COR-L47 (cell line): ENCODE measurements at places on chromosomes 5 and 9.

GRCh38 chr9:125966959-125967711 lies 220.0 kb downstream of the PBX3 start:
- DNase-seq = no peak

- DNase-seq = no peak
Measured at GRCh38 chr9:112140936-112141335, 34.2 kb downstream of the SUSD1 start.

- DNase-seq = no peak
Measured at GRCh38 chr9:38700695-38701094, 19.2 kb downstream of the FAM240B start.

DNA sequence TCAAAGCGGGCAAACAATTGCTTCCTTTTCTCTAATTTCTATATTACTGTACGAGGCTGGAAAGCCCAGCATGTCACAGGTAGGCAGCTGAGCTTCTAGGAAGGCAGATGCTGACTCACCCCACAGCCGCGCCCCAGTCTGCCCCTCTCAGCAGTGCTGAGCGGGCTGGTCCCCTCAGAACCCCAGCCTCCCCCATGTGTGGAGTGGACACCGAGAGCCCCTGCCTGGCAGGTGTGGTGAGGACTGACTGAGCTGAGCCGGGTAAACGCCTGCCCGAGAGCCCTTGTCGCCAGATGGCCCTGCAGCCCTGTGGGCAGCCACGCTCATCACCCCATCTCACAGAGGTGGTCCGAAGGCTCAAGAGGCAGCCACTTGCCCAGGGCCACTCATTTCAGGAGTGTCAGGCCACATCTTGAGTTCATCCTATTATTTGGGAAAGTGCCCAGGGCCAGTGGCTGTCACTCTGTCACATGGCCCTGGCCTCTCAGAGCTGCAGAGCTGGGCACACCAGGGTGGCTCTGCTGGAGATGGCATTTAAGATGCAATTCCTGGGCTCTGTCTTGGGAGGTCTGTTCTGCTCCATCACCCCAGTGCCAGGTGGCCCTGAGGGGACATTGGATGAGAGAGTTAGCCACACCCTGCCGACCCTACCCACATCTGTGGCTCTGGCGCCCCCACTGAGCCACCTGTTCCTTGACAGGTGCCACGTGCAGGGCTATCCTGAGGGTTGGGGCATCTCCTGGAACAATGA lies 12.4 kb downstream of the CARD19 start:
- no peak for DNase-seq

GRCh38 chr9:128899566-128900322 lies 17.8 kb downstream of the LRRC8A start:
- DNase-seq = no peak

DNA sequence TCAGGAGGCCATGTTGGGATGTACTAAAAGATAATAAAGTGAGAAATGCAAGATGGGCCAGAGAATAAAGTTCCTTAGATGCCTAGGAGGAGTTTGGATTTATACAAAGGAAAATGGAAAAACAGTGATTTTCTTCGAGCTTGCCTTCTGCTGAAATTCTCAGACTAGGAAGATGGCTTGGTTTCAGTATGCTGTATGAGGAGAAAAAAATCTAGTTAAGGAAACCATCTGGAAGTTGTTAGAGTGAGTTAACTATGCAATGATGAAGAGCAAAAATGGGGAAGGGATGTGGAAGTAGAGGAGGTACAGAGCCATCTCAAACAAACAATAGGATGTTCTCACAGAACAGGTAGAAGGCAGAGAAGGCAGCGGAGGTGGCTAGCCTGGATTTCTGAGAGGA lies 162.9 kb upstream of the FTMT start:
- DNase-seq = no peak

GRCh38 chr9:82052081-82052480 lies 63.5 kb downstream of the SPATA31D1 start:
- no peak for DNase-seq

GRCh38 chr5:168899264-168899663 lies 320.1 kb upstream of the PANK3 start:
- no peak for DNase-seq

GRCh38 chr9:109224751-109225150 lies 57.7 kb upstream of the FRRS1L start:
- DNase-seq = no peak

- DNase-seq = peak; percentile 33
Measured at GRCh38 chr9:124450241-124450924, at the start of gene ADGRD2. Gene ADGRD2, plus strand, starts transcription at chr9:124450451. Its CDS starts 1,216 bp downstream, at chr9:124451667.

GRCh38 chr9:10268531-10269485 lies 344.0 kb downstream of the PTPRD start:
- peak; percentile 67 for DNase-seq

GRCh38 chr9:13252852-13253251 lies 26.6 kb downstream of the MPDZ start:
- DNase-seq = no peak

DNA sequence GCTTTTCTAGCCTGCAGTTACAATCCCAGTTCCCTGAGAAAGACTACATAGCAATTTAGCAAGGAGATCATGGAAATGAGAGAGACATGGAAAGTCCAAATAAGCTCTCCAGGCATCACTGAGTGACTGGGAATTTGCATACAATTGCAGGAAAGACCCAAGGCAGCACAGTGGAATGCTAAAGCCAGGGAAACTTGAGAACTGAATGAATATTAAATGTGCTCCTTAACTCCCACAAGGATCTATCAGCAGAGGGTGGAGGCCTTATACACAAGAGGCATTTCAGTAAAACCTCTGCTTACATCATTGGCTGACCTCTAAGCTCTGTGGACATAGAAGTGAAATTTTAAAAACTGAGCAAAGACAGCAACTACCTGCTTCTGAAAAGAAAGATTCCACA lies 355.6 kb upstream of the DAB2 start:
- DNase-seq = no peak

- DNase-seq = no peak
Measured at GRCh38 chr5:124932791-124933600, 186.6 kb upstream of the ZNF608 start.

GRCh38 chr9:92292338-92293074 lies 991 bp downstream of the IARS1 start:
- no peak for DNase-seq

DNA sequence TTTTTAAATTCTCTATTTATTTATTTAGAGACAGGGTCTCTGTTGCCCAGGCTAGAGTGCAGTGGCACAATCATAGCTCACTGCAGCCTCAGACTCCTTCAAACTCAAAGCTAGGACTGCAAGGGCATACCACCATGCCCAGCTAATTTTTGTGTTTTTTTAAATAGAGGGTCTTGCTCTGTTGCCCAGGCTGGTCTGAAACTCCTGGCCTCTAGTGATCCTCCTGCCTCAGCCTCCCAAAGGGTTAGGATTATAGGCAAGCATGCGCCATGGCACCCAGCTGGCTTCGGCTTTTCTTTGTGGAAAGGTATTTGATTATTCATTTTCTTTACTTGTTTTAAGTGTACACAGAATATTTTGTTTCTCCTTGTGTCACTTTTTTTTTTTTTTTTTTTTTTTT lies 5.2 kb downstream of the ZNF346 start:
- no peak for DNase-seq

GRCh38 chr9:110579034-110579861 lies at the start of gene SVEP1:
Gene SVEP1, minus strand, starts transcription at chr9:110579741. Its CDS starts 198 bp downstream, at chr9:110579543.
- DNase-seq = no peak

GRCh38 chr9:13279284-13280141 lies at the start of gene MPDZ:
Gene MPDZ, minus strand, starts transcription at chr9:13279692. Its CDS starts 29,377 bp downstream, at chr9:13250315.
- peak; percentile 76 for DNase-seq

DNA sequence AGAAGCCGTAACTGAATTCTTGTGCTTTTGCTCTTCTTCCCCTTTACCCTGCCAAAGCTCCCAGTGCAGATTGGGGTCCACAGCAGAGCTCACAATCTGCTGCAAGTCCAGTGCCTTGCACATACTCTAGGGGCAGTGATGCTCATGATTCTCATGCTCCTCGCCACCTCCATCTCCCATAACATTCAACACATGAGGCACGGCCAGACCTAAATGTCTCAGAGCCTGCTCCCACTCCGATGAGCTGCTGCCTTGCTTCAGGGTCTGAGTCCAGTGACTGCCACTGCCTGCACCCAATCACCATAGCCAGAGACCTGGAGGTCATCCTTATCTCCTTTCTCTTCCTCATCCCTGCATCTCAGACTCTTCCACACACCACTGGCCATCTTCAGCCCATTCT lies 10.5 kb downstream of the CSF1R start:
- DNase-seq = no peak

- no peak for DNase-seq
Measured at GRCh38 chr9:87656485-87656884, 69.4 kb upstream of the CTSL start.

DNA sequence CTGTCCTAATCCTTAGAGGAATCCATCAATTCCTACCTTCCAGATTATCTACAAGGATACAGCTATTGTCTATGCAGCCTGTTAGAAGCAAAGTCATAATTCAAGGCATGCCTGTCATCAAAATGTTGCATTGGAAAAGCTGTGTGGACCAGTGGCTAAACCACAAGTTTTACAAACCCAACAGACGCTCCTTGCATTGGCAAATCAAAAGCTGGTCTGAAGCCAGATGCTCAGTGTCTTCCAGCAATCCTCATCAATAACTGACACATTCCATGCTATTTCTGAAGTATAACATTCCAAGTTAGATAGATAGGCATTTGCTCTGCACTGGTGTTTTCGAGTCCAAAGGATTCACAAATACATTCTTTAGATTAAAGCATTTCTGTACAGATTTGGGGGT lies 213.6 kb downstream of the EBF1 start:
- DNase-seq = no peak

- no peak for DNase-seq
Measured at GRCh38 chr9:89277454-89277853, 33.5 kb upstream of the CKS2 start.

GRCh38 chr5:150419630-150420270 lies 7.0 kb upstream of the CD74 start:
- DNase-seq = no peak

DNA sequence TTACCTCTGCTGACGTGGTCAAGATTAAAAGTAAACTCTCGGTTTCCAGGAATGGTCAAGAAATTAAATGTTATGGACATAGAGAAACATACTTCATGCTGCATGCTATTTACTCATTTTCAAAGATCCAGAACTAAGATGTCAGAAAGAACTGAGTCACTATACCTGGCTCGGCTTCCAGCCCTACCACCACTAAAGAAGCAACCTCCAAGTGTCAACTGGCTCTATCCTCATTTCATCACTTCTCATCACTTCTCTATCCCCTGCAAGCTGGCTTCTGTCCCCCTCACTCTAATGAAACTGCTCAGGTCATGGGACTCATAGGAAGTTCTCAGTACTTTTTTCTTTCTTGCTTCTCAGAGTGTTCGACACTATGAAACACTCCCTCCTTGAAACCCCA lies 116.2 kb downstream of the CDK5RAP2 start:
- DNase-seq = no peak

GRCh38 chr5:131224387-131225201 lies 39.3 kb upstream of the CDC42SE2 start:
- DNase-seq = no peak

- no peak for DNase-seq
Measured at GRCh38 chr5:37184748-37185364, 64.3 kb downstream of the CPLANE1 start.

GRCh38 chr5:38023371-38023770 lies 183.5 kb upstream of the GDNF start:
- DNase-seq = no peak
